Keratinocyte (primary cell): ENCODE measurements at places on chromosomes 16 and 17. TPM values are rescaled to one million over a fixed set of nuclear protein-coding genes. Genes with fewer than 3 reads are reported as not detected.

Gene VPS25
- 122 to 141 TPM (median 133 TPM) in 3 replicates for polyA plus RNA-seq

Gene ITGB4
- 761 to 1,084 TPM (median 1,039 TPM) in 3 replicates for polyA plus RNA-seq

Gene STX1B
- 0.34 to 0.55 TPM (median 0.50 TPM) in 3 replicates for polyA plus RNA-seq

Gene COG4
- polyA plus RNA-seq: 36.8 to 38.9 TPM (median 38.4 TPM) in 3 replicates

Gene EFCAB3
- polyA plus RNA-seq: not detected in 3 replicates

- no peak for DNase-seq
- H3K4me1 ChIP-seq: peaks cover 6% of the 10 kb centered on the region
- H3K4me3 ChIP-seq: no peak overlapping the region
- no peak overlapping the region for H3K27ac ChIP-seq
- peaks cover 18% of the 10 kb centered on the region for H3K27me3 ChIP-seq
- H3K36me3 ChIP-seq: no peaks in the 10 kb centered on the region
Observed at GRCh38 chr17:40678902-40679522, 14.0 kb upstream of the KRT222 start.

- peaks cover 5% of the 10 kb centered on the region for H3K27me3 ChIP-seq
- no peak for DNase-seq
- H3K36me3 ChIP-seq: no peaks in the 10 kb centered on the region
- no peak overlapping the region for H3K27ac ChIP-seq
- no peak overlapping the region for H3K4me3 ChIP-seq
Observed at GRCh38 chr16:4240624-4241023, 1.3 kb downstream of the SRL start.

DNA sequence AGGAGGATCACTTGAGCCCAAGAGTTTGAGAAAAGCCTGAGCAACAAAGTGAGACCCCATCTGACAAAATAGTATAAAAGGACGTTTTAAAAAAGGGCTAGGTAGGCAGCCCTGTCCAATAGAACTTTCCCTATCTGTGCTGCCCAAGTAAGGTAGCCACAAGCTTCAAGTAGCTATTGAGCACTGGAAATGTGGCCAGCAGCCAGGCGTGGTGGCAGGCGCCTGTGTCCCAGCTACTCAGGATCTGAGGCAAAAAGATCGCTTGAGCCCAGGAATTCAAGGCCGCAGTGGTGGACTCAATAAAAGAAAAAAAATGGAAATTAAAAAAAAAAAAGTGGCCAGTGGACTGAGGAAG is 1.5 kb upstream of the NQO1 start:
- no peaks in the 10 kb centered on the region for H3K36me3 ChIP-seq
- H3K4me3 ChIP-seq: no peak overlapping the region
- peaks cover 27% of the 10 kb centered on the region for H3K4me1 ChIP-seq
- no peak overlapping the region for H3K27ac ChIP-seq

- peak within 1 kb of the TSS; percentile 85 for H3K4me3 ChIP-seq
- peaks cover 42% of the 10 kb centered on the region for H3K4me1 ChIP-seq
- no peaks in the 10 kb centered on the region for H3K27me3 ChIP-seq
- H3K27ac ChIP-seq: peak within 1 kb of the TSS; percentile 89
Observed at GRCh38 chr17:76585649-76586593, at the start of gene ST6GALNAC2. TSS of gene ST6GALNAC2 (minus strand) at chr17:76585860. CDS start at chr17:76585808, 52 bp downstream.

DNA sequence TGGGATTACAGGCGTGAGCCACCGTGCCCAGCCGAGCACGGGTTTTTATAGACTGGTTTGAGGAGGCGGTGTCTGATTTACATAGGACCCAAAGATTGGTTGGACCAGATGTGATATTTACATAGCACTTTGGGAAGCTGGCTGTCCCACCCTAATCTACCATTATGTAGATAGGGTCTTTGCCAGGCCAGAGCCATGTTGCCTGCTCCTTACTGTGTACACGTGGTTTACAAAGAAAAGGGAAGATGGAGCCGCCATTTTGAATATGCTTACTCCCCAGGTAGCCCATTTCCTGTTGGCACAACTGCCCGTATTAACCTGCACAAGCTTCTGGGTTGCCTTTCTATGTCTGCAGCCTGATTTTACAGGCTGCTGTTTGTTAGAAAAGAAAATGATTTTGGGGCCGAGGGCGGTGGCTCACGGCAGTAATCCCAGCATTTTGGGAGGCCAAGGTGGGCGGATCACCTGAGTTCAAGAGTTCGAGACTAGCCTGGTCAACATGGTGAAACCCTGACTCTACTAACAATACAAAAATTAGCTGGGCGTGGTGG is 89.9 kb upstream of the EEF2KMT start:
- no peak overlapping the region for H3K27ac ChIP-seq
- H3K4me1 ChIP-seq: no peaks in the 10 kb centered on the region
- no peaks in the 10 kb centered on the region for H3K36me3 ChIP-seq
- DNase-seq: no peak

- H3K27ac ChIP-seq: no peak overlapping the region
- H3K27me3 ChIP-seq: no peaks in the 10 kb centered on the region
- no peaks in the 10 kb centered on the region for H3K4me1 ChIP-seq
- no peak for DNase-seq
- no peak overlapping the region for H3K4me3 ChIP-seq
Observed at GRCh38 chr16:79263425-79263824, 337.1 kb downstream of the MAF start.

- no peak for DNase-seq
- peaks cover 27% of the 10 kb centered on the region for H3K4me1 ChIP-seq
- peak overlapping the region; percentile 73 for H3K4me3 ChIP-seq
Observed at GRCh38 chr17:38749223-38750043, 1.3 kb upstream of the PCGF2 start.

DNA sequence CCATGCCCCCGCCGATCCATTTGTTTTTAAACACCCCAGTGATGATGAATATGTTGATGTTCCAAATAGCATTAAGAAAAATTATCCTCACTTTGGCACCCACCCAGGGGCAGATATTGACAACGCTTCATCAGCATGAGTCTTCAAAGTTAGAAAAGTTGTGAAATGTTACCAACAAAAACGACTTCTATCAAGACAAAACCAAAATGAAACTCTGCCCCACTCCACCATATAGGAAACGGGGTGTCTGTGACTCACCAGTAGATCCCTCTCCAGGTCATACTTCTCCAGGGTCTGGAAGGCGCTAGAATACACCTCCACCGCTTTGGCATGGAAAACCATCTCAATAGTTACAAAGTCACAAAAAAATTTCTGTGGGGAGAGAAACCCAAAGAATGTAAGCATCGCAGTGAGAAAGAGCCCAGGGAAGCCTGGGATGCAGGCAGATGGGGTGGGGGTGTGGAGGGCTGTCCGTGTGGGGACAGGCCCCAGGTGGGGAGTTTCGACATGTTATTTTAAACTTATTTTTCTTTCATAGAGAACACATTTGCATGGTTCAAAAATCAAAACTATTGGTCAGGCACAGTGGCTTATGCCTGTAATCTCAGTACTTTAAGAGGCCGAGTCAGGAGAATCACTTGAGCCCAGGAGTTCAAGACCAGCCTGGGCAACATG is 10.2 kb downstream of the CIBAR2 start:
- no peaks in the 10 kb centered on the region for H3K36me3 ChIP-seq
- no peak overlapping the region for H3K27ac ChIP-seq
- peaks cover 14% of the 10 kb centered on the region for H3K27me3 ChIP-seq
- no peak for DNase-seq

DNA sequence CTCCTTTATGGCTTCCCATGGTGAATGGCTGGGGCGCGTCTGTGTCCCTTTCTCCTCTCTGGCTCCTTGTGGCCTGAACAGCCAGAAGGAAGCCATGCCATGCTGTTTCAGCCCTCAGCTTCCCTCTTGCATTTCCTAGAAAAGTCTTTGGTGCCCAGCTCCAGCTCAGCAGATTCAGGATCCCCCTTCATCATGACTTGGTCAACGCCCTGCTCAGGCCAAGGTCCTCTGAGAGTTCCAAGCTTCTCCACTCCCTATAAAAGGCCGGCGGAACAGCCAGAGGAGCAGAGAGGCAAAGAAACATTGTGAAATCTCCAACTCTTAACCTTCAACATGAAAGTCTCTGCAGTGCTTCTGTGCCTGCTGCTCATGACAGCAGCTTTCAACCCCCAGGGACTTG is at the start of gene CCL13:
CCL13 (plus strand) TSS at position 287 of the 400 bp plus-strand sequence; CDS start at position 334, 47 bp downstream.
- no peak within 1 kb of the TSS for H3K27ac ChIP-seq
- H3K4me3 ChIP-seq: no peak within 1 kb of the TSS
- H3K27me3 ChIP-seq: peaks cover 2% of the 10 kb centered on the region
- no peaks in the 10 kb centered on the region for H3K4me1 ChIP-seq

GRCh38 chr17:29782917-29783316 is 147.1 kb downstream of the SSH2 start:
- DNase-seq: no peak
- no peak overlapping the region for H3K27ac ChIP-seq
- peaks cover 10% of the 10 kb centered on the region for H3K4me1 ChIP-seq
- no peak overlapping the region for H3K4me3 ChIP-seq
- H3K36me3 ChIP-seq: no peaks in the 10 kb centered on the region
